GM20000 (cell line): ENCODE measurements at places on chromosomes 13 and 19.
A peak's percentile ranks its signal among the peaks of the same experiment; 100 is the strongest.

- DNase-seq = no peak
Measured at GRCh38 chr19:3580156-3580934, 4.9 kb upstream of the GIPC3 start.

DNA sequence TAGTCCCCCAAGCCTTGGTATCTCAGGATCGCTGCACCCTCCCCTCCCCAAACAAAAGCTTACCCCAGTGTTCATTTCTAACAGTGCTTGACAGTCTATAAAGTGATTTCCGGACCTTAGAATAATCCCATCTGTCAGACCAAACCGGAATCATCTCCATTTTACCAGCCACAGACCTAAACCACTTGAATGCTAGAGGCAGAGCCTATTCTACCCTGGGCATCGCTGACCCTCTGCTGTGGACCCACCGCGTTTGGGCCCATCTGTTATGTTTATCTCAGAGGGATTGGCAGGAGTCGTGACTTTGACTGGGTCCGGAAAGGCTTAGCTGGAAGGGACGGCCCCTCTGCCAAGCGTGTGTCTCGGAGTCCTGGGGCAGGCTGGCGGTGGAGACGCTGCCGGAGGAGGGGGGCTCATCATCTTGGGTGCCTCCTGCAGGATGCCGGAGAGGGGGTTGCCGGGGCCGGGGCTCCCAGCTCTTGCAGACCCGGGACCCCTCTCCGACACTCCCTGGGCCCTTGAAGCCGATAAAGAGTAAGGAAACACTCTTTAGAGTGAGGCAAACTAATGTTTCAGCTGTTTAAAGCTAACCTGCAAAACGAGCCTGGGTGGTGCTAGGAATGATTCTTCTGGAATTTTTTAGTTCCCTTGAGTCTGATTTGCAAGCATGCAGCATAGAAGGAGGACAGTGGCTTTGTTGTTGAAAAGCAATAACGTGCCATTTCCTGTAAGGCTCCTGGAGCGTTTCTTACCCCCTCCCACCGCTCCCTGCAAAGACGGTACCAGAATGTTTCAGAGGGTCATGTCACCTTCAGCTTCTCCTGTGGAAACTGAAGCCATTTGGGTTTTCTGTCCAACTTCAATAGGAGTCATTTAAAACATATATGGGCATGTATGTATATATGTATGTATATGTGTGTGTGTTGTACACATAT, 1.3 kb downstream of the SLC25A42 start:
- DNase-seq = peak; percentile 46

DNA sequence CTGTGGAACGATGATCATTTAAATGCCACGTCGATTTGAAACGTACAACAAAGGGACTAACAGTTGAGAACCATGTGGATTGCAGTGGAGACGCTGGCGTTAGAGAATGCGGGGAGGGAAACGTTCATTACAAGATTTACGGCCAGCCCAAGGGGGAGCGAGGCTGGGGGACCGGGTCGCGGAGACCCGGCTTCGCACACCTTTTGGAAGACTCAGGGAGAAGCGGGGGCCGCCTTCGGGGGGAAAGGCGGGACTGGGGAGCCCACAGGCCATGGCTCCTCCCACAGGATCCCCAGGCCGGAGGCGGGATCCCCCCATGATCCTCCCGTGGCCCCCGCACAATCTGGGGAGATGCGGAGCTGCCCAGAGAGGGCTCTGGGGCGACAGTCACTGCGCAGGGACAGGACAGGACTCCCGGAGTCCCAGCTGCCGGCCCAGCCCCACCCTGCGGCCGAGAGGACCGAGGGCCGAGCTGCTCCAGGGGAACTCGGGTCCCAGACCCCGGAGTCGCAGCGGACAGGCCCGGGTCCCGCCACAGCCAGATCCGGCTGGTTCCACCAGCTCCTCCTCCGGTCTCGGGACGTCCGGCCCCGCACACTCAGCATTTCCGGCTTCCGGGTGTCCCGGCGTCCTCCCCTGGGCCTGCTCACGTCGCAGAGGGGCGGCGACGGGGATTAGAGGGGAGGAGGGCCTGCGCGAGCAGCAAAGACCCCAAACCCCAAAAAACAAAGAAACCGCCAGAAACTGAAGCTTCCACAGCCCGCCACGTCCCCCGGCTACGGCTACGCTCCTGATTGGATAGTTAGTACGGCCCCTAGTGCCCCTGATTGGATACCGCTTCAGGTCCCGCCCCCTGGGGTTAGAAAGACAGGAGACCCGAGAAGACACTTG, 21.1 kb upstream of the OR10H1 start:
- peak; percentile 92 for DNase-seq

- DNase-seq = no peak
Measured at GRCh38 chr19:5046339-5047039, 77.6 kb downstream of the KDM4B start.

DNA sequence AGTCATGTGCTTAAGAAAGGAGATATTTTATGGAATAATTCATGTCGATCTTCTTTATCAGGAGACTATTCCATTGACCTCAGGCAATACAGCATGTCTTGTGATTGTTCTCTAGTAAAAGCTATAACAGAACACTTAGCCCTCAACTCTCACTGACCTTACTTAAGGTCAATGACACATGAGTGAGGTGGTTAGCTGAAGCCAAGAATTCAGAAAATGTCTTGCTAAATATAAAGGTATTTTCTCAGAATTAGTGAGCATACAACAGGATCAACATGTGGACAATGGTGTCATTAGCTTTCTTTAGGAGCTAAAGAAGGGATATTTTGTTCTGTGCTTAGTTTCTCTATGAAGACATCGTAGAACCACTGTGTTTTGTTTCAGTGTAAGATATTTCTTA, 1730.4 kb upstream of the SLC10A2 start:
- DNase-seq = no peak

- DNase-seq = no peak
Measured at GRCh38 chr13:24650161-24650560, 30.0 kb upstream of the ATP12A start.

- DNase-seq = no peak
Measured at GRCh38 chr19:1213391-1214286, 8.1 kb downstream of the STK11 start.

GRCh38 chr13:101487438-101487830, 35.0 kb downstream of the ITGBL1 start:
- no peak for DNase-seq

GRCh38 chr13:76696370-76696769, 189.8 kb downstream of the KCTD12 start:
- DNase-seq = no peak

GRCh38 chr13:38369058-38369457, 19.4 kb downstream of the UFM1 start:
- no peak for DNase-seq

DNA sequence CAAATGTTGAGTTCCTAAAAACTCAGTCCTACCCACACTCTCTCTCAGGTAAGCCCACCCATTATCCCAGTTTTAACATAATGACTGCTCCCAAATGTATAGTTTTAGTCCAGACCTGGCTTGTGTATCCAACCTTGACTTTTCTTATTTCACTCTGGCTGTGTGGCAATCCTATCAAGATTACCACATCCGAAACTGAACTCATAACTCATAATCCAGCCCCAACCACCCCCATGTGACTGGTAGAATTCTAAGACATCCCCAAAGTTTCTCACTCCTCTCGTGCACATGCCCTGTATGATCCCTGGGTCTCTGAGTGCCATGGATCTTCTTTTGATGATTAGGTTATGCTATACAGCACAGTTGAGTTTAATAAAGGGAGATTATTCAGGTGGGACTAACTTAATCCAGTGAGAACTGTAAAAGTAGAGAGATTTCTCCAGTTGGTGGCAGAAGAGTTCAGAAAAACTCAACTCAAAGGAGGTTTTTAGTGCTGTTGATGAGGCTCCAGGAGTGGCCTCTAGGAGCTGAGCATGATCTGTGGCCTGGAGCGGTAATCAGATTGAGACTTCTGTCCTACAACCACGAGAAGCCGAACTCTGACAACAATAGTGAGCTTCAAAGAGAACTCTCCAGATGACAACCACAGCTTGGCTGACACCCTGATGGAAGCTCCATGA, 413.4 kb downstream of the ZNF536 start:
- DNase-seq = no peak

DNA sequence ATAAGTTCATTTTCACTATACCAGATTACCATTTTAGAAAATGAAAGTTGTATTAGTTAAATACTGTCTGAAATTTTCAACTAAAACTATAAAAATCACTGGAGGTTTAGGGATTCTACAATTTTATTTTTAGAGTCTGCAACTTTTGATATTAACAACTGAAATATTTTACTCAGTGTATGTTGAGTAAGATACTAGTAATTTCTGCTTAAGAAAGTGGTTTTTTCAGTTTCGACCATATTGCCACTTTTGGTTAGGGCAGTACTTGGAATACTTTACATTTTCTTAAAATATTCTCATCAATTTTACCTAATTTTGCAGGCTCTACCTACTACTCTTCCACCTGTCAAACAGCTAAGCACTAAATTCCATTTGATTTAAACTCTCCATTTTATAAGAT, 59.6 kb downstream of the KCNRG start:
- DNase-seq = no peak

GRCh38 chr19:46920362-46920761, 59.6 kb downstream of the ARHGAP35 start:
- DNase-seq = no peak

DNA sequence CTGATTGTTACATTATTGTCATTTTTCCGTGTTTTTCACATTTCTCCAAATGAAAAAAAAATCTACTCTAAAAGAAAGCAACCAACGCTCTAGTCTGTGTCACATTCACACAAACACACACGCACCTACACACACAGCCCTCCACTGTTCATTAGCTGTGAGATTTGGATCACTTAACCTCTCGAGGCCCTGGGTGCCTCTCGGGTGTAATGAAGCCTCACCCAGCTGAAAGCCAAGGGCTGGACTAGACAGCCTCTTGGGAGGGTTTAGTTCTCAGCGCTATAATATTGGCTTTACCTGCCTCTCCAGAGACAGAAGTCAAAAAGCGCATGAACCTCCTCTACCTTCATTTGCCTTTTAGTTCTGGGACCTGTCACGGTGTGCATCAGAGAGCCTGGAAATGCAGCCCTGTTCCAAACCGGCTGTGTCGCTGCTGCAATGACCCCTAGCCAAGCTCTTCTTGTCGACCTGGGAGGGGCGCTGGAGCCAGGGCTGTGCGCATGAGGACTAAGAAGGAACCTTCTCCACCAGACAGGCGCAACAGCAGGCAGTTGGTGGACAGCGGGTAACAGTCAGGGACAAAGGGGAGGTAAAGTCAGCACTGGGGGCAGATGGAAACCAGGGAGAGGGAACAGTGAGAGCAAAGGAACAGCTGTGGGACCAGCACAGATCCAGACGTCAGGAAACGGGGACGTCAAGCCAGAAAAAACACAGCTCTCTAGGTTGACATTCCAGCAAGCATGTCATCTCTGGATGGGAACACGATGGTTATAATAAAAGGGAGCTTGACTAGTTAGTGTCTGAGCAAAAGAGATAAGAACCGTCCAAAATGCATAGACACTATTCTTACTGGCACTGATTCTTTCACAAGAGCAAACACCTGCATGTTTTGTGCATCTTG, 375.9 kb downstream of the EFNB2 start:
- no peak for DNase-seq

DNA sequence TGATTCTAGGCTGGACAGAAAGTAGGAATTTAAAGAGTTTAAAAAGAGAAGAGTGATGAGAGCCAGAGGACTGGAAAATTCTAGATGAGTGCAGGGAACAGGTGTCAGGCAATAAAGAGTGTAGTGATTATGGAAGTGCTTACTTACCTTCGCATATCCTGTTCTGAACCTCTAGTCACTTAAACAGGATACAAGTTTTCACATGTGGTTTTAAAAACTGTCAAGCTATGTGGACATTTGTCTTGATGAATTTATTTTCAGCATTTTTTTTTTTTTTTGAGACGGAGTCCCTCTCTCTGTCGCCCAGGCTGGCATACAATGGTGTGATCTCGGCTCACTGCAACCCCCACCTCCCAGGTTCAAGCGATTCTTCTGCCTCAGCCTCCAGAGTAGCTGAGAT, 34.3 kb upstream of the IL17D start:
- DNase-seq = no peak

- DNase-seq = no peak
Measured at GRCh38 chr13:102758842-102759241, 14.7 kb downstream of the TEX30 start.

- no peak for DNase-seq
Measured at GRCh38 chr19:41776700-41777099, 19.7 kb upstream of the CEACAM3 start.

- no peak for DNase-seq
Measured at GRCh38 chr19:5271145-5271544, 69.5 kb downstream of the PTPRS start.

DNA sequence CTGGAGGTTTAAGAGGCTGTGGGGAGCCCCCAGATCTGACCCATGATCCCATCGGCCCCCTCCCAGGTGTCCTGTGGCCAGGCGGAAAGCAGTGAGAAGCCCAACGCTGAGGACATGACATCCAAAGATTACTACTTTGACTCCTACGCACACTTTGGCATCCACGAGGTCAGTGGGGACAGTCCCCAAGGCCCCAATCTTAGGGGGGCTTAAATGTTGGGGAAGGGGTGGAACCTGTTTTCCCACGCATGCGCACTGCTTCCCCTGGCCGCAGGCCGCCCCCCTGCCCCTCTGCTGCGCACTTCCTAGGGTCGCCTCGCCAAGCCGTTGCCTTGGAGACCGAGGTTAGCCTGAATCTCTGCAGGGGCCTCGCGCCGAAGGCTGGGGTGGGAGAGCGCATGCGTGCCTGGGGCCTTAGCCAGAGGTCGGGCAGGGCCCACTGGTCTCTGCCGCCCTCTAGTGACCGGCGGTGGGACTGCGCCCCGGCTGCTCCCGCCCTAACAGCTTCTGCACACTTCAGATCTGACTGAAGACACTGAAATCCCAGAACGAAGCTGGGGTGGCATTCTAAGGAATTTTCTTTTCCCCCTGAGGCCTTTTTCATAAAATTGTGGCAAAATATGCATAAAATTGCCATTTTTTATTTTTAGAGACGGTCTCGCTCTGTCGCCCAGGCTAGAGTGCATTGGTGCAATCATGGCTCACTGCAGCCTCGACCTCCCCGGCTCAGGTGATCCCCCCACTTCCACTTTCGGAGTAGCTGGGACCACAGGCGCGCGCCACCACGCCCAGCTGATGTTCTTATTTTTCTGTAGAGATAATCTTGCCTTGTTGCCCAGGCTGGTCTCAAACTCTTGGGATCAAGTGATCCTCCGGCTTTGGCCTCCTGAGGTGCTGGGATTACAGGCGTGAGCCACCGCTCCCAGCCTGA, 3.6 kb downstream of the PRMT1 start:
- DNase-seq = peak; percentile 96

DNA sequence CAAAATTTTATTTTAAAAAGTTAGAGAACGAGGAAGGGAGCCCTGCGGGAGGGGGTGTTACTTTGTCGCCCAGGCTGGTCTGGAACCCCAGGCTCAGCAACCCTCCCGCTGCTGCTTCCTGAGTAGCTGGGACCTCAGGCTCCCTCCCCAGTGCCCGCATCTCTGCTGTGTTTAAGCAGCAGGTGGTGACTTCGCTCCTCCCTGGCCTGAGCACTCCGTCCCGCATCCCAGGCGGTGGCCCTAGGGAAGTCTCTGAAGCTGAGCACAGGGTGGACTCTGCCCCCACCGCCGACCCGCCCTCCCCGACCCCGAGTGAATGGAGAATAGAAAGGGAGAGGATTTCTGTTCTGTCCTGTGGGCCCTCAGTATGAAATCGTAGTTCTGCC, 30.5 kb downstream of the ZNF701 start:
- no peak for DNase-seq
